ENCODE measurements at places on chromosomes 16 and 17.
A peak's percentile ranks its signal among the peaks of the same experiment; 100 is the strongest.

GRCh38 chr17:70668938-70669778 is 499.8 kb downstream of the KCNJ2 start:
- no peak for DNase-seq

DNA sequence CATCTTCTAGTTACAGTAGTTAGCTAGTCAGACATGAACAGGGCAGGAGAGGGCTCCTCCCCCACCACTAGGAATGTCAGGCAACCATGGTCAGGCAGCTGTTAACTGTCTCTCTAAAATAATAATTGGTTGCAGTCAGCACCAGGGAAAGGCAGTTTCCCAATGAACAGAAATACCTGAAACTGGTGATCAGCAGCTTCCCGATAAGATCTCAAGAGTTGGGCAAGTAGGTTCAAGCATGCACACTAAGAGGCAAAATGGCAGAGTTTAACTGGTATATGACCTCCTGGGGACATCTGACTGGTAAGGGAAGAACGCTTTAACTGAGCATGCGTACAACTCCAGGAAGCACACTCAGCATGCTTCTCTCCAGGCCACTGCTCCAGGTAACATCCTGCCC is 12.6 kb upstream of the XYLT1 start:
- no peak for DNase-seq

DNA sequence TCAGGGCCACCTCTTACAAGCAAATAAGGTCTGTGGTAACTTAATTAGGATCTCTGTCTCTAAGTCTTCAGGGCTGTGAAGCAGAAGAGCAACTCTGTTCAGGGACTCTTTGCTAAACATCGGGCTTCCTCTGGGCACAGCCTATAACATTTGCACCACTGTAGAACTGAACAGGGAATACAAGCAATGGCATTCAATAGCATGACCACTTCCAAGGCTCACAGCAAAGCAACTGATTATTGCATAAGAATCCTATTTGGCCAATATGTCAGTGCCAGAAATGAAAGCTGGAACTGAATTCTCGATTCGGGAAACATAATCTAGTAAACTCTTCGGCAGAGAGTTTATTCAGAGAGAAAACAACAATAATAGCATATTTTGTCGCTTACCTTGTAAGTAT is 92.2 kb upstream of the AMZ2 start:
- DNase-seq = no peak

- no peak for DNase-seq
Measured at GRCh38 chr16:15886078-15886477, 2.3 kb downstream of the CEP20 start.

- no peak for DNase-seq
Measured at GRCh38 chr17:49664706-49665211, 13.1 kb downstream of the SPOP start.

DNA sequence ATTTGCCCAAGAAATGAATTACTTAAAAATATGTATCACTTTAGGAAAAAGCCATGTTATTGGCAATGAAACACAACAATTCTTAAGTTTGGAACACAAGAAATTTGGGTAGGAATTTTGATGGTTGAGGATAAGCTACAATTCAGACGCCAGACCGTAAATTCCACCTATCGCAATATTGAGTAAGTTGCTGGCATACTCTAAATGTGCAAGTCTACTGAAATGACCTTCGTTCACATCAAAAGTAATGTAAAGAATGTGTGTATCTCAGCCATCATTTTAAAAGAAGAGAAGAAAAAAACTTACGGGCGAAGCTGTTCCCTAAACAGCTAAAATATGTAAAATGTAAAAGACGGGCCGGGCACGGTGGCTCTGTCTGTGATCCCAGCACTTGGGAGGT is 33.4 kb downstream of the UBE2G1 start:
- no peak for DNase-seq

DNA sequence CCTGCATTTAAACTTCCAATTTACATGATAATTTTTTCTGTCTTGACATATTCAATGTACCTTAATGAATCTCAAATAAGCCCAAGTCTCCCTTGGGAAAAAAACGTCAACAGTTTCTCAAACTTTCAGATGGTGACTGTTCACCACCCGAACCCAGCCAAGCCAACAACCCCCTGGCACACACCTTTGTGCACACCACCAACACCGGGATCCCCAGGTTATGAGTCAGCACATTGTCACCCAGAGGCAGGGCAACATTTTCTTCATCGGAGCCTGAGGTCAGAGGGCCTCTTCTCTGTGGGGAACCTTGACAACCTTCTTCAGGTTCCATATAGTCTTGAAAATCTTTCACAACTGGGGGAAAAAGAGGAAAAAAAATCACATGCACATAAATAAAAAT is 15.5 kb downstream of the DYNC1LI2 start:
- no peak for DNase-seq

DNA sequence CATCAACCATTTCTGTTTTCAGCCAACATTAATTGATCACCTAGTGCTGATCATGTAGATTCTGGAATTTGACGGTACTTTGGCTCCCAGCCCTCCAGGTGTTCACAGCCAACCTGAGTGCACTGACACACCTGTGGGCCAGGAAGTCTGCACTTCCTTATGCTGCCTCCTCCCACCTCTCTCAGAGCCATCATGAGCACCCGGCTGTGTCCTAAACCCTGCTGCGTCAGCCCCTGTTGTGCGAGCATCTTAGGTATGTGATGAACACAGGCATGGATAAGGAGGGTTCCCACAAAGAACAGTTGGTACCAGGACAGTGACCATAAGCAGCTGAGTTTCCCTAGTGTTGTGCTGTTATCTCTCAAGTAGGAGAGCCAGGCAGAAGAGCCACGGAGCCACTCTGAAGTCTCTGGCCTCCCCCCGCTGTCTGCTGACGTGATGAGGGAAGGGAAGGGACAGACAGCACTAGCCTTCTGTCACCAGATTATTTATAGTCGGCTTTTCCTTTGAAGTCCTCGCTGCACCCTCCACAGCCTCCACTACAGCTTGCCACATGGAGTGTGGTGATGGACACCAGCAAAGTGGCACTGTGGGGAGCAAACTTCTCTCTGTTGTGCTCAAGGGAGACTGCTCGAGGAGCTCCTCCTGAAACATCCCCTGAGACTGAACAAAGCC is 162.8 kb upstream of the ANKFN1 start:
- no peak for DNase-seq

GRCh38 chr17:79777120-79777893 is 641 bp upstream of the CBX2 start:
- DNase-seq = peak; percentile 60

- peak; percentile 62 for DNase-seq
Measured at GRCh38 chr17:164303-165235, 16.9 kb downstream of the DOC2B start.

DNA sequence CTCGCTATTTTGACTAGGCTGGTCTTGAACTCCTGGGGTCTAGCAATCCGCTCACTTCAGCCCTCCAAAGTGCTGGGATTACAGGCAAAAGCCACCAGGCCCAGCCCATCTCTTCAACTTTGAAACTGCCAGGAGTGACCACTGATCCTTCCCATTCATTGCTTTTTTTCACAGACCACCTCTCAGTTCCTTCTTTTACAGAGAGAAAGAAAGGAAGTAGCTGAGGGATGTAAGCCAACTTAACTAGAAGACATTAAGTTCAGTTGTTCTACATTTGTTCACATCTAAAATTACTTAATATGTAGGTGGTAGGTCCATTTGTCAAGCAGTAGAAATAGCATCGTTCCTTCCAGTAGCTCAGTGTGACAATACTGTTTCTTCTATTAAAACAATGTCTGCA is 219.8 kb downstream of the STX8 start:
- DNase-seq = no peak

- no peak for DNase-seq
Measured at GRCh38 chr16:26830428-26831127, 236.1 kb upstream of the C16orf82 start.

GRCh38 chr16:5736209-5736930 is 638.8 kb upstream of the EEF2KMT start:
- DNase-seq = no peak

GRCh38 chr17:73414171-73414955 is 102.6 kb upstream of the CDC42EP4 start:
- DNase-seq = no peak

GRCh38 chr17:2024572-2025219 is 438 bp downstream of the RTN4RL1 start:
- no peak for DNase-seq

DNA sequence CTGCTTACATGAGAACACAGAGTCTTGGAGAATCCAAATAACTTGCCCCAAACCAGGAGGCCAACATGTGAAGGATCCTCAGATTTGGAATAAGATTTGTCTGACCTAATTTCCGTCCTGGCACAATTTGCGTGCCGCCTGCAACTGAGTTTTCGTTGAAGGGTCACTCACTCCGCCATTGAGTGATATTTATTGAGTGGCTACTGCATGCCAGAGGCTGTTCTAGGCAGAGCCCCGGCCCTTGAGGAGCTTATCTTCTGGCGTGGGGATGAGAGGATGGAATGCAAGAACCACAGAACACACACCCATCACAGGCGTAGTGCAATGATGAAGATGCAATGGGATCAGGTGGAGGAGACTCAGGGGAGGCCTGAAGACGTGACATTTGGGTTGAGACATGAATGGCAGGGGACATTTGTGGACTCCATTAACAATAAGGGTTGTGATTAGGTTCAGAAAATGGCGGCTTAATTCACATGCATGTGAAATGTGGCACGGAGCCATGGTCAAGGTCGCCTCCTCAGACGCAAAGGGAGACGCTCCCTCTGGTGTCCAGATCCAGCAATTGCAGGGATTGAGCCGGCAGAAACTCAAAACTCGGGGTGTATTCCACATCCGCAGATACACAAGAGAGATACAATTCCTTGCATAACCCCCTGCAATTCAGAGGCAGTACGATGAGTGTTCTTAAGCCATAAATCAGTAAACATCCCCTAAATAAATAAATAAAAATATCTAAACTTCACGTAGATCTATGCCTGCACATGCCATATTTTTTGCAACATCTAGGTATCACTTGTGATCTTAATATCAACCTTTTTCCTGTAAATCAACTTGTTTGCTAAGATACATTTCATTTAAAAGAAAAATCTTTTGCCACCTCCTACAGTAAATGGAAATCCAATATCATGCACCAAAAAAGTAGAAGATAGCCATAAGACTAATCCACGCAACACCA is 57.9 kb upstream of the CACNG4 start:
- peak; percentile 89 for DNase-seq

GRCh38 chr17:77662833-77663232 is 295.7 kb upstream of the TNRC6C start:
- no peak for DNase-seq

DNA sequence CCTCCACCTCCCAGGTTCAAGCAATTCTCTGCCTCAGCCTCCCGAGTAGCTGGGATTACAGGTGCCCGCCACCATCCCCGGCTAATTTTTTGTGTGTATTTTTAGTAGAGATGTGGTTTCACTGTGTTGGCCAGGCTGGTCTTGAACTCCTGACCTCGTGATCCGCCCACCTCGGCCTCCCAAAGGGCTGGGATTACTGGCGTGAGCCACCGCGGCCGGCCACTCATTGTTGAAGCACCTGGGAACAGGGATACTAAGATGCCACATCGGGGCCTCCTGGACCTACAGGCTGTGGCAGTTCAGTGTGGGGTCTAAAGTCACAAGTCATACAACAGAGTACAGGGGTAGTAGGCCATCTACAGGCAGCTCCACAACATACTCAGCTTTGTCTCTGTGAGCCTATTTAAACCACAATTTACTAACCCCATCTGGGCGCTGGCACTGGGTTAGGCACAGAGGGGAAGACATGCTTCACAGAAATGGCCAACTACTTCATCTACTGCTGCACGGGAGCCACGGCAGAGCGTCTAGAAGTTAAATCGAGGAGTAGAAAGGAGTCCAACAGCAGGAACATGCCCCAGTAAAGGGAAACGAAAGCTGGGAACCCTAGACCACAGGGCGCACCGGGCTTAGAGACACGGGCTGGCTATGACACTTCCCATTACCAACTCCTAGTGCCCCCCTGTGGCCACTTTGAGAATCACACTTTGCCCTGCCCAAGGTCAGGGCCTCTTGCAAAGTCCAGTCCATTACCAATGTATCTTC is 4.3 kb downstream of the VAMP2 start:
- peak; percentile 97 for DNase-seq

DNA sequence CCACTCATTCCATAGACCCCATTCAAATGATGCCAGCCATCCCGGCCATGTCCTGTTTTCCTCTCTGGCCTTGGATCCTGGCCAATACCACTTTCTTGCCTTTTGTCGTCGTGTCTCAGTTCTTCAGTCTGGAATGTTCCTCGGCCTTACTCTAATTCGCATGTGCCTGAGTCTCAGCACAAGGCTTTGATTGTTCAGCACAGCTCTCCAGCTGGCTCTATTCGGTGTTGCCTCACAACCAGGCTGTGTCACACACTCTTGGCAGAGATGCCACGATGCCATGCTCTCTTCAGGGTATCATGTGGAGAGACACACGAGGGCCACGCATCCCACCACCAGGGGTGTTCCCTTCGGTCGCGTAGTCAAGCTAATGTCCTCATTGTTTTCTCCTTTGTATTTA is 1.8 kb upstream of the VPS4A start:
- no peak for DNase-seq

DNA sequence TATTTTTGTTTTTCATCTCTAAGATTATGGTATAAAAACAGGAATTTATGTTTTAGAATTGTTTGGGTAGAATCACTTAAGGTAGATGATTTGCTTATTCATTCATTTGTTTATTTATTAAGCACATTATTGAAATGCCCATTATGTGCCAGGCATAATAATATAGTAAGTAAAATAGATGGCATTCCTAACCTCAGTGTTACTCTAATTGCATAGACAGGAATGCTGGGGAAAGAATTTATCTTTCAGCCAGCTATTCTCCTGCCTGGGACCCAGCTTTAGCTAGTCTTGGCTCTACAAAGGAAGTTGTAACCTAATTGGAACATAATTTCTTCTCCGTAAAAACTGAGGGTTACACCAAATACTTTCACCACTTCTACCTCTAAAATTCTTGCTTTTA is 44.6 kb downstream of the NFAT5 start:
- no peak for DNase-seq

- no peak for DNase-seq
Measured at GRCh38 chr17:75976175-75976848, 2.7 kb downstream of the ACOX1 start.

DNA sequence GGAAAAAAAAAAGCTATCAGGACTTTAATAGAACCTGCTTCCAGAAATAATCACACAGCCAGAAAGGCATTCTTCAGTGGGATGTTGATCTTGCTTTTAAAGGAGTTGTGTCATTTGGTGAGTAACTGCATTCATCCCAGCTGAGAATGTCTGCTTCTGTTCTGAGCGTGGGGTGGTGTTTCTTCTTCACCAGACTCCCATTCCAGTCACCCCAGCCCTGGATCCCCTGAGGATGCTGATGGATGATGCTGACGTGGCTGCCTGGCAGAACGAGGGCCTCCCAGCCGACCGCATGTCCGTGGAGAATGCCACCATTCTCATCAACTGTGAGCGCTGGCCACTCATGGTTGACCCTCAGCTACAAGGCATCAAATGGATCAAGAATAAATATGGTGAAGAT is 122.5 kb downstream of the ZNF18 start:
- DNase-seq = no peak

DNA sequence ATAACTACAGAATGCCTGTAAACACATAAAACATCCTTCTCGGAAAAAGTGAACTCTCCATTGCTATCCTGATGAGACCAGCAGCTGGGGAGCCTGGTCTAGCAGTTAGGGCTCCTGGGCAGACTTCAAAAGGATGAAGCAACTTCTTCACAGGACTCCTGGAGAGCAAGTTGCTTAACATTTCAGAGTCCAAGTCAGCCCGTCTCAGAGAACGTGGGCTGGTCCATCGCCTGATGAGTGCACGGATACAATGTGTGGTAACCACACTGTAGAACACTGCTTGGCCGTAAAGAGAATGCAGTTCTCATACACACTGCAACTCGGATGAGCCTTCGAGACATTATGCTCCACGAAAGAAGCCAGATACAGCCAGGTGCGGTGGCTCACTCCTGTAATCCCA is 52.7 kb downstream of the TMEM235 start:
- DNase-seq = peak; percentile 11

All from adrenal gland (tissue), 19 donors.